ENCODE measurements at places on chromosomes 13 and 19.

GRCh38 chr13:69283837-69284236 lies 823.8 kb upstream of the ATXN8OS start:
- DNase-seq = no peak

GRCh38 chr19:5066768-5067167 lies 97.9 kb downstream of the KDM4B start:
- no peak for DNase-seq

DNA sequence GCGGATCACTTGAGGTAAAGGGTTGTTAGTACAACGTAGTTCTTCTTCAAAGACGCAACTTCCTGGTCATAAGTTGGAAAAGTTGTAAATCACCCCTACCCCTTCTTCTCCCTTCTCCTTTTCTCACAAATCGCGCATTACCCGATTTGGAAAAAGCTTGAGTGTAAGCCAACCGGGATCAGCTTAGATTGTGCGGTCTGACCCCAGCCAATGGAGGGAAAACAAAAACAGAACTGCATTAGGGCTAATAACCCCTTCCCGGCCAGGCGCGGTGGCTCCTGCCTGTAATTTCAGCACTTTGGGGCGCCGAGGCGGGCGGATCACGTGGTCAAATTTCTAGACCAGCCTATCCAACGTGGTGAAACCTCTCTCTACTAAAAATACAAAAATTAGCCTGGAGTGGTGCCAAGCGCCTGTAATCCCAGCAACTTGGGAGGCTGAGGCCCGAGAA lies 806 bp downstream of the ZNF90 start:
- peak; percentile 25 for DNase-seq

- DNase-seq = peak; percentile 59
These were observed 371.9 kb downstream of the KCNRG start for GRCh38 chr13:50387051-50387581.

GRCh38 chr19:37007587-37008220 lies 70.5 kb upstream of the ZNF420 start:
- DNase-seq = peak; percentile 88

GRCh38 chr13:113607056-113607888 lies 22.7 kb downstream of the TFDP1 start:
- DNase-seq = no peak

GRCh38 chr13:84570831-84571230 lies 688.6 kb upstream of the SLITRK1 start:
- DNase-seq = no peak

- peak; percentile 11 for DNase-seq
These were observed 59.8 kb upstream of the TPM4 start for GRCh38 chr19:16016226-16017137.

- DNase-seq = peak; percentile 54
These were observed 12.6 kb downstream of the CD37 start for GRCh38 chr19:49347835-49348234.

DNA sequence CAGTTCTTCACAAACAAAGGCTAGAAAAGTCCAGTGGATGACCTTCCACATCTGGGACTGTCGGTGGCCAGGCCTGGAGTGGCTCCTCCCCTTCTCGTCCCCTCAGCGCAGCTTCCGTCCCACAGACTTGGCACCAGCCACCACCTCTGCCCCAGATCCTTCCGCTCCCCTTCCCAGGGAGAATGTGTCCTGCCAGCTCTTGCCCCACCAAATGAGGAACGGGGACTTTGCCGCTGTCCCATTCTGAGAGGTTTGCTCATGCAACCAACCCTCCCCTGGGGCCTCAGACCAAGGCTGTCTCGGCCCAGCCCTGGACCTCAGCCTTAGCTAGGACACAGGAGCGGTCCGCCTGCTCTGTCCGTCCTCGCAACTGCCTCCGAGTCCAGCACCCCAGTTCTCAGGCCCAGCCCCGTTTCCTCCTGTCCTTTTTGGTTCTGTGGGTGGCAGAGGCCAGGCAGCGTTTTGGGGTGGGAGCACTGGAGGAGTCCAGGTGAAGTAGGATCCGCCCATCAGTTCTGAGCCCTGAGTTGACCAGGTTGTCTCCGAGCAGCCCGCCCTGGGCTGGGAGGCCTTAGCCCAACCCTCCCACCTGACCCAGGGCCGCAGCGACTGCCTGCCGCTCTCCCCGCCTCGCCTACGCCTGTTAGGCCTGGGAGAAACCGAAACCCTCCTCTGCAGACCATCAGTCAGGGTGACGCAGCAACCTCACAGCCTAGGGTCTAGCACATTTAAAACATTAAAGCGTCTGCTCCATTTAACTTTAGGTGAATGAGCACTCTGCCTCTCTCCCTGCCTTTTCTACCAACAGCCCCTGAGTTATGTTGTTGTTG lies 284.3 kb downstream of the FOXO1 start:
- no peak for DNase-seq

- no peak for DNase-seq
These were observed 27.4 kb downstream of the STARD13 start for GRCh38 chr13:33257841-33258807.

- DNase-seq = no peak
These were observed 147.3 kb downstream of the SLC7A1 start for GRCh38 chr13:29448174-29448573.

GRCh38 chr19:33248553-33248953 lies 22.9 kb upstream of the SLC7A10 start:
- DNase-seq = no peak

- no peak for DNase-seq
These were observed 5.0 kb downstream of the PLIN5 start for GRCh38 chr19:4529924-4530522.

DNA sequence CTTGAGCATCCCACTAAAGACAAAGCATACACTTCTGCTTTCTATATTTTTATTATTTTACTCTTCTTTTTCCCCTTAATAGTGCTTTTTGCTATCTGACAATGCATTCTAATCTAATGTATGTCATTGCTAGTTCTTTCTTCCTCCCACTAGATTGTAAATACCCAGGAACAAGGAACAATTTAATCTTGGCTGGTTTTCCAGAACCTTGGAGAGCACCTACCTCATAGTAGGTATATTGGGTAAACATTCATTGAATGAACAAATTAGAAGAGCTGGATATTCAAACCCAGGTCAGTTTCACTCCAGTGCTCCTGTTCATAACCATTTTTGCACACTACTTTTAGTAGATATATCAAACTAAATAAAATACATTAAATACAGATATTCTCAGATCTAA lies 1617.6 kb upstream of the SLC10A2 start:
- no peak for DNase-seq

GRCh38 chr19:2225415-2226050 lies 10.6 kb downstream of the PLEKHJ1 start:
- no peak for DNase-seq

DNA sequence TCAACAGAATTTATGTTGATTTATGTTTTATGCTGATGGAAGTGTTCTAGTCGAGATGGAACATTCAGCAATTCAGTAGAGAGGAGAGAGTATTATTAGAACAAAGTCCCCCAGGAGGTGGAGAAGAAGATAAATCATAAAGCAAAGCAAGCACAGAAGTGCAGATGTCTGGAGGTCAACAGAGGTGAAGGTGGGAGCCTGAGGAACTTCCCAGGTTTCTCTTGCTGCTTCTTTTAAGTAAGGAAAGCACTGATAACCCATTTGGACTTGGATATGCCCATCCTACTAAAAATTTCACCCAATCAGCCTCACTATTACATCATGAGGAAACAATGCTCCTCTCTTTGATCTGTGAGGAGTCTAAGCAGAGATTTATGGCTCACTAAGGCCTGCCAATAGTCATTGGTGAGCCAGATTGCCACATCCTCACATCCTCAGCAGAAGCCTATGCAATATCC lies 98.8 kb downstream of the EPSTI1 start:
- DNase-seq = no peak

GRCh38 chr19:11016631-11017030 lies 55.8 kb downstream of the SMARCA4 start:
- DNase-seq = peak; percentile 36

GRCh38 chr13:95463531-95463930 lies 89.0 kb upstream of the CLDN10 start:
- no peak for DNase-seq

DNA sequence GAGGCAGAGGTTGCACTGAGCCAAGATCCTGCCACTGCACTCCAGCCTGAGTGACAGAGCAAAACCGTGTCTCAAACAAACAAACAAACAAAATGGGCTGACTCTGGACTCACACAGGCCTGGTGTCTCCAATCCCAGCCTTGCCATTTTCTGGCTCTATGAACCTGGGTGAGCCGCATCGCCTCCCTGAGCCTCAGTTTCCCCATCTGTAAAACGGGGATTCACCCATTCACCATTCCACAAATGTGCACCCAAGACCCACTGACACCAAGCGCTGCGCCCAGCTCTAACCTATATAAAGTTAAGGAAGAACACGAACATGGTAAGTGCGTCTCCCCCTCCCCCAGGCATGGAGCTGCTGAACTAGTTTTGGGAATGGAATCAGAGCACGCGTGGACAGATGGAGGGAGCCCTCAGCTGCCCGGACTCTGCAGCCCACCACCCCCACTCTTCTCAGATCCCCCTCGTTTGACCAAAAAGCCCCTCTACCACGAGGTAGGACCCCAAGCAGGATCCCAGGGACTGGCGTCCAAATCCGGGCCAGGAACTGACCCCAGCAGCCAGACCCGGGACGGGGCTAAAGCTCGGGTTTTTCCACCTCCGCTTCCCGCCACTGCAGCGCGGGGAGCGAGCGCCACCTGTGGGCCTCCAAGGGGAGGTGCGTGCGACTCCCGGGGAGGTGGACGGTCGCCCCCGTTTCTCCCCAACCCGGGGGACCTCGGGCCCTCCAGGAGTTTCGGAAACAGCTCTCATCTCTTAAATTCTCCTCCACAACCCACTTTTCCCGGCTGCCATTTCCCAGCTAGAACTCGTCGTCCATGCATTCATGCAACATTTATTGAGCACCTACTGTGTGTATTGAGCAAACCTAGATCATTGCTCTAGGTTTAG lies 33.0 kb upstream of the ADGRE5 start:
- DNase-seq = peak; percentile 69

- DNase-seq = no peak
These were observed 184.3 kb upstream of the TSC22D1 start for GRCh38 chr13:44760434-44760833.

DNA sequence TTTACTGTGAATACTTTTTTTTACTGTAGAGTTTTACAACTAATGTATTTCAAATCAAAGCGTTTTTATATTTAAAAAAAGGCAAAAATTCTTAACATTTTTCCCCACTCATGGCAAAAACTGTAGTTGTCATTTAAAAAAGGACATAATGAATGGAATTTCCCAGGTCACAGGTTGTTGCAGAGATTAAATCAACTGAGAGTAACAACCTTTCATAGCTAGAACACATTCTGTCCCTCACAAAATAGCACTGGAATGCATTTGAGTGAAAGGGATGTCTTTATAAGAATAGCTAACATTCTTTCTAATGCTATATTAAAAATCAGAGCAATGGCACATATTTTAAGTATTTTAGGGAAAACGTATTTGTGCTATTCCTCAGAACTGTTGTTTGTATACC lies 1393.3 kb upstream of the ATXN8OS start:
- no peak for DNase-seq

DNA sequence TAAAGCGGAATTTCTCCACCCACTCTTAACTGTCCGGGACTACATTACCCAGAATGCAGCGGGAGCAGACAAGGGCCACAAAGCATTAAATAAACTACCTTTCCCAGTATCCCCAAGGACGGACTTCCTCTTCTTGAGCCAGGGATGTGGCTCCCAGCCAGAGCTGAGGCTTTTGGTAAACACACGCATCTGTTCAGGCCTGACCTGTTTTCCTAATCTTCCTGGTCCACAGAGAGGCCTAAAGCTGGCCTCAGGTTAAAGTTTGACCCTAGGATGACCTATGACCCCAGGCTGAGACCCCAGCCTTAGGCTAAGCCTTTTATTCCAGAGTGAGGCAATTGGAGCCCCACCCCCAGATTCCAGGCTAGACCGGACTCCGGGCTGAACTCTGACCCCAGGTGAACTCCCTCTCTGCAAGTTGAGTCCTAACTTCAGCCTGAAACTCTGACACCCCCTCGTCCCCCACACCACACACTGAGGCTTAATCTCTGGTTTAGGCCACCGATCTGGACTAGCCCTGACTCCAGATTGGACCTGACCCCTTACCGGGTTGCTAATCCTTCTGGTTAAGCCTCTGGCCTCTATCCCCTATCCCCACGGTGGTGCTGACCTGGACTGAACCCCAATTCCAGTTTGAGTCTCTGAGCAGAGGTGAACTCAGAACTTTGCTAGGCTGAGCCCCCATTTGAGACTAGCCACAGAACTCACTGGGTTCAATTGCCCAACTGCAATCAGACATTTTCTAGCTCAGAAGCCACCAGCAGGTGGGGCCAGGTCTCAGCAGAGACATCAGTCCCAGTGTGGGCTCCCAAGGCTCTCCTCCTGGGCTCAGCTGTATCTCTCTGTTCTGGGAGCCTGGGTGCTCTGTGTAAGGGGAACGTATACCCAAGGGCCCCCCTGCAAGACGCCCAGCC lies 750 bp upstream of the GPR108 start:
- DNase-seq = peak; percentile 99

DNA sequence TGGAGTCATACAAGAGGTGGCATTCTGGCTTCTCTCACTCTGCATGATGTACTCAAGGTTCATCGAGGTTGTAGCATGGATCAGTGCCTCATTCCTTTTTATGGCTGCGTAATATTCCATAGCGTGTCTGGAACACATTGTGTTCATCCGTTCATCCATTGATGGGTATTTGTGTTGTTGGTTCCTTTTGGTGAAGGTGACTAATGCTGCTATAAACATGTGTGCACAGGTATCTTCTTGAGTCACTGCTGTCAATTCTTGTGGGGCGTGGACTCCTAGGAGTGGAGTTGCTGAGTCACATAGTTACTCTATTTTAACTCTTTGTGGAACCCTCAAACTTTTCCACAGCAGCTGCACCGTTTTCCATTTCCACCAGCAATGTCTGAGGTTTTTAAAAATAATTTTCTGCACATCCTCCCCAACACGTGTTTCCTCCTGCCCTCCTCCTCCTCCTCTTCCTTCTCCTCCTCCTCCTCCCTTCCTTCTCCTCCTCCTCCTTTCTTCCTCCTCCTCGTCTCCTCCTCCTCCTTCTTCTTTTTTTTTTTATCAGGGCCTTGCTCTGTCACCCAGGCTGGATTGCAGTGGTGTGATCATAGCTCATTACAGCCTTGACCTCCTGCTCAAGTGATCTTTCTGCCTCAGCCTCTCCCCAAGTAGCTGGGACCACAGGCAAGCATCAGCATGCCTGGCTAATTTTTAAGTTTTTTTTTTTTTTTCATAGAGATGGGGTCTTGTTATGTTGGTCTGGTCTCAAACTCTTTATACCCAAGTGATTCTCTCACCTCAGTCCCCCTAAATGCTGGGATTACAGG lies 2.0 kb upstream of the TMEM221 start:
- DNase-seq = no peak

DNA sequence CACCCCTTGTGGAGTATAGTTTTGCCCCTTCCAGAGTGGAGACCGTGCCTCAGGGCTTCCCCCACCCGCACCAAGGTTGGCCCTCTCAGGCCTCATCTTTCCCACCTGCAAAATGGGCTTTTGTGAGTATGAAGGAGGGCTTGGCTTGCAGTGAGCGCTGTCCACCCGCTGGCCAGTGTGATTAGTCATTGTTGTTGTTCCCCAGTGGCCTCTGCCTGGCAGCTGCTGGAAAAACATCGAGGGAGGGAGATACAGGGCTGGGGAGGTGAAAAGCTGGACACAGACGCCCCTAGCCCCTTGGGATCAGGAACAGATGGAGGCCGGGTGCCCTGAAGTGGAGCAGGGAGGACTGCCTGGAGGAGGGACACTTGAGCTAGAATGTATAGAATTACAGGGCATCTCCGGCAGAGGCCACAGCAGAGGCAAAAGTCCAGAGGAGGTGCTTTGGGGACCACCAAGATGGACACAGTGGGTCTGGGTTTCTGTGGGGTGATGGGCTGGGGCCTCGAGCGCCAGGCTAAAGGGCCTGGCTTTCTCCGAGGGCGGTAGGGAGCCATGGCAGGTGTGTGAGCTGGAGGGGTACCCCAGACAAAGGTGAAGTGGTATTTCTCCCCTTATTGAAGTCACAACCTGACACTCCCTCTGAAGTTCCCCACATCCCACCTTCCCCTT lies 3.9 kb upstream of the IL12RB1 start:
- DNase-seq = no peak

All from testis (tissue), 5 donors.